AG09319 (cell line): ENCODE measurements at places on chromosomes 5 and 9.

- no peak for DNase-seq
These were observed 43.7 kb downstream of the STK10 start for GRCh38 chr5:172144291-172144815.

- no peak for DNase-seq
These were observed 62.7 kb downstream of the RXRA start for GRCh38 chr9:134388976-134389375.

- DNase-seq = no peak
These were observed 32.5 kb upstream of the N4BP3 start for GRCh38 chr5:178080618-178081410.

DNA sequence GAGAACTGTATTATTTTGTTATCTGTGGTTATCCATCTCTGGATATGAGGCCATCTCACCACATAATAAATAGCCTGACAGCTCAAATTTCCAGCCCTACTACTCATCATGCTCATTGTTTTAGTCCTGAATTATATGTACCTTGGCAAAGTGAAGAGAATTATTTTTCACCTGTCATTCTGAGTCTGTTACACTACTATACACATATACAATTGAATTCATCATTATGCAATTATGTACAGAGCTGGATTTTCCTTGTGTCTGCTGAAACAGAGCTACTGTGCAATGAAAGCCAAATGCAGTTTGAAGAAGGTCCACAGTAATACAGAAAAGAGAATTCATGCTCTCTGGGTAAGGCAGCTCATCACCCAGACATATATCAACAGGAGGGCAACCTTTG is 28.5 kb downstream of the ESM1 start:
- no peak for DNase-seq

- no peak for DNase-seq
These were observed 3.4 kb upstream of the ABO start for GRCh38 chr9:133278161-133279114.

- no peak for DNase-seq
These were observed 34.2 kb downstream of the PRKACG start for GRCh38 chr9:68979538-68980314.

DNA sequence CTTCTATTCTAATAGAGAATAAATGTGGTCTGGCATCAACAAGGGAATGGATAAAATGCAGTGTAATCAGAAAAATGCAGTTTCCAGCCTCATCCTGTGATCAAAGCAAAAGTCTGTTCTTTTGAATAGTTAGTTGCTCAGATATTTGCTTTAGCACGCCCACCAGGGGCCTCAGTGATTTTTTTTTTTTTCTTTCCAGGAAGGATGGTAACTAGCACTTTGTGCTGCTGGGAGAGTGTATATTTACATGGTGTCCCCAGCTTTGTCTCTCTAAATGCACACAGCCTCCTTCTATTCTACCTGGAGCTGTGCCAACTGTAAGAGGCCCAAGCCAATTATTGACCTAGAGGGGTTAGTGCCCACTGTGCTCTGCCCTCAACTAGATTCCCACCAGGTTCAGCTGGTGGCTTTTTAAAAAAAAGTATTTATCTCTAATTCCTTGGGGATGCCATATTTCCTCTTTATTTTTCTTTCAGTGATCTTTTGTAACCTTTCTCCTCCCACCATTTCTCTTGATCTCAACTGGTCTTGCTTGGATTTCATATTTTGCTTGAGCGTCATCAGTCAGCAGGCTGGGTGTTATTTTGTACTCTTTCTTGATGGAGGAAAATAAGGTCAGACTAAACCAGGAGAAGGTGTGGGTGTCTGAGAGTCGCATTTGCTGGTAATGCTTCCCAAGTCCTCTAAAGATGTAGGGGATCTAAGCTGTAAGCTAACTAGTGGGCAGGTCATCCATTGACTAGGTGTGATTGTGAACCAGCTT is 193.0 kb upstream of the C9orf72 start:
- no peak for DNase-seq

GRCh38 chr9:38022995-38023394 is 46.0 kb downstream of the SHB start:
- no peak for DNase-seq

DNA sequence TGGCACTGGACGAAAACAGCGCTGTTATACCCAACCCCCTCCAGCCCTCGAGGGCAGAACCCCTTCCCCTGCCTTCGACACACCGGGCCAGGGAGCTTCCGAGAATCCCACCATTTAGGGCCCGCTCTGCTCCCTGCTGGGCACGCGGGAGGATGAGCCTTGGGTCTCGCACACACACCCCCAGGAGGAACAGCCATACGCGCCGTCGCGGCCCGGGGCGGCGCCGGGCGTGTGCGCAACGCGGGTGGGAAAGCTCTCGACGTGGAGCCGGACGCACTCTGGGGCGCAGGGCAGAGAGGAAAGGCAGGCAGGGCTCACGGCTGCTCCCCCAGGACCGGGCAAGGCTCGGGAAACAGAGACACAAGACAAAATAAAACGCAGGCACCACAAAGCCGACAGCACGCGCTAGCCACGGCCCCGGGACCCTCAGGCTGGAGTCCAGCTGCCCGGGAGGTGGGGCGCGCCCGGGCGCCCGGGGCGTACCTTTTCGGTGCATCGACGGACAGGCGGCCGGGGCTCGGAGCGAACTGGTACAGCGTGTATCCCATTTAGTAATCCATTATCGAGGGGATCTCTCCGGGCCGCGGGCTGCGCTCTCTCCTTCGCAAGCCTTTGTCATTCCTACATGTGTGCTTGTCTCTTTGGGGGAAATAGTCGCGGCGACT is 789 bp downstream of the SEMA6A start:
- DNase-seq = no peak

GRCh38 chr9:89095761-89096528 is 82.7 kb downstream of the SHC3 start:
- no peak for DNase-seq

- no peak for DNase-seq
These were observed 18.1 kb downstream of the SAR1B start for GRCh38 chr5:134614450-134615085.

- no peak for DNase-seq
These were observed 62.2 kb downstream of the ACTL7B start for GRCh38 chr9:108793573-108793972.

DNA sequence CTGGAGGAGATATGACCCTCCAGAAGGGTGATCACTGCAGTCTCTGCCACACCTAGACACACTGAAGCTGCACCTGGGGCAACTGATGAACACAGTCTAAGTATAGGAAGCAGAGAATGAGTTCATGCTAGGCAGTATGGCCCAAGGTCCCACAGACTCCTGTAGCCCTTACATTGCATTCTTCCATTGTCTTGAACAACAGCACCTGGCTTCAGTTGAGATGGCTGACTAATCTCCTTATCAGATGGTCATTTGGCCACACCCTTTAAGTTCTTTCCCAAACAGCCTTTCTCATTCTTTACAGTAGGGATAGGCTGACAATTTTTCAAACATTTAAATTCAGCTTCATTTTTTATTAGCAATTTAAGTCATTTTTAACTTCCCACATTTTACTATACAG is 23.1 kb downstream of the CENPK start:
- DNase-seq = no peak

DNA sequence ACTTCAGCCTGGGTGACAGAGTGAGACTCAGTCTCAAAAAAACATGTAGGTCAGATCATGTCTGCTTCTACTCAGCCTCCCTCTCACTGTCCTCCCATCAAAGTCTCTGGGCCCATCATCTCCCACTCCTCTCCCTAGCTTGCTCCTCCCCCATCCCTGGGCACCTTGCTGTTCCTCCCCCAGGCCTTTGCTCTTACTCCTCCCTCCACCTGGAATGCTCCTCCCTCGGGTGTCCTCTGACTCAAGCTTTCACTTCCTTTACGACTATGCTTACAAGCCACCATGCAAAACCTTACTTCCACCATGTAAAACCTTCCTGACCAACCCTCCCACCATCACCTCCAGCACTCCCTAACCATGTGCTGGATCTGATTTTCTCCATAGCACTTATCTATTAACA is 51.5 kb downstream of the MTMR12 start:
- no peak for DNase-seq

- no peak for DNase-seq
These were observed 101.0 kb upstream of the PTPN3 start for GRCh38 chr9:109599131-109599530.

DNA sequence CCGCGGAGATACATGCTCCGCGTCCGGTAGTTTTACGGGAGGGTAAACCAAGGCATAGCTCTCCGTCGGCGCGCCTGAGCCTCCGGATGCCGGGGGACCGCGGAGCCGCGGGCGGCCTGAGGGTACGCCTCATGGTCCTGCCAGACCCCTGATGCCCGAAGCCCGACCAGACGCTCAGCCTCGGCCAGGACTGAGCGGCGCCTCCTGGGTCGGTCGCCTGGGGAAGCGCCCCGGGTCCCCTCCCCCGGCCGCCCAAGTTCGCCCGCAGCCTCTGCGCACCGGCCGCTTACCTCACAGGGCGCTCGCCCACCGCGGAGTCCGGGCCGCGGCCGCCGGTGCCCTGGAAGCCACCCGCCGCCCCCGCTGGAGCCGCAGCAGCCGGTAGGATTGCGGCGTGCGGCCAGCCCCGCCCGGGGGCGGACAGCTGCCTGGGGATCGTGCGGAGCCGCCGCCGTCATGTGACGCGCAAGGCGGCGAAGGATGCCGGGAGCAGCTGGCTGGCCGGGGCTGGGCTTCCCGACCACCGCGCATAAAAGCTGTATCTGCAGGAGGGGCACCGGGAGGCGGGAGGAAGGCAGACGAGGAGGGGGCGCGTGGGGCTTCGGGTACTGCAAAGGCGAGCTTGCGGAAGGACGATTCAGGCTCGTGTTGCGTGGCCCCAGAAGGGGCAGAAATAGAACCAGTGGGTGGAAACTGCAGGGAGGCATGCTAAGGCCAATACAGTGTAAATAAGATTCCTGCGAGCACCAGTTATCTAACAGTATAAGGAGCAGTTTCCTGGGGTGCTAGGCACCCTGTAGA is at the start of gene FBXO10:
TSS of gene FBXO10 (minus strand) at position 460 of the 801 bp plus-strand sequence. CDS start 34,612 bp downstream, outside the sequence.
- DNase-seq = no peak

DNA sequence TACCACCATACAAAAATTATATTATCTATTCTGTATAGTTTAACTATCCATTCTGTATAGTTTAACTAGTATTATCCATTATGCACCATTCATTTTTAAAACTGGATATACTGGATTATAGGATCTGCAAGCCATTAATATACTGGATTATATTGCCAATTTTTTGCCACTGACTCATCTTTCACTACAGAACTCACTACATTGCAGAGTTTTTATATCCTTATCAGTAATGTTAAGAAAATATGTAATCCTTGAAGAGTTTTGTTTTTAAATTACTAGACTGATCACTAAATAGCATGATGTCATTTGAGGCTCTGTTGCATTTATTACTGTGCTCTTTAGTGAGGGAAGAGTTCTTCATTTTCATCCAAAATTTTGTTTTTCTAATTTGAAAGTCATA is 109.8 kb upstream of the SNX2 start:
- DNase-seq = no peak

DNA sequence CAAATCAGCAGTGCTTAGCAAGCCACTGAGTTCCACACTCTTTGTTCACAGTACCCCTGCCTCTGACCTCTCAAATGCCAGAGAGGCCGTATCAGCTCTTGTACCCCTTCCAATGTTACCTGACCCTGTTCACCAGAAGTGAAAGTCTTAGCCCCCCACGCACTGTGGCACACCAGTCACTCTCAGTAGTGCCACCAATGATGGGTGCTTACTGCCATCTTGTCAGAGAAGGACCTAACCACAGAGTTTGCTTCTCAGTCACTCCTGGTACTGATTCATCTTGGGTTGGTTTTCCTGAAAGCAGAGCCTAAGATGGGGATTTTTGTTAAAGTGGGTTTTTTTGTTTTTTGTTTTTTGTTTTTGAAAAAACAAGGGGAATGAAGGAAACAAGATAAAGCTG is 28.8 kb upstream of the PANK3 start:
- DNase-seq = no peak
